Activated gamma-delta T cell (primary cell): ENCODE measurements at places on chromosomes 4 and X.

DNA sequence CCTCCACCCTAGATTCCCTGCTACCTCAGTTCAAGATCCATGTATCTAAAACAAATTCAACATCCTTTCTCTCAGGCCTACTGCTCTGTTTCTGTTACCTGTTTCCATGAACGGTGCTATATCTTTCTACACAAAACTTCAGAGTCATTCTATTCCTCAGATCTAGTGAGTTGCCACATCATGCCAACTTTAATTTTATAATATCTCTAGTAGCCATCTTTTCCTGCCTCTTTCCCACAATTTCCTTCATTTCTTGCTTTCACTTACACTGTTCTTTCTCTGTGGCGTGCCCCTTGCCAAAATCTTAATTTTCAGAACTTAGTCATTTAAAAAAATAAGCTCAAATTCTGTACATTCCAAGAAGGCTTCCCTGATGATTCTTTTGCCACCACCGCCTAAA lies 15.2 kb downstream of the GUCY1A1 start:
- no peak for DNase-seq

DNA sequence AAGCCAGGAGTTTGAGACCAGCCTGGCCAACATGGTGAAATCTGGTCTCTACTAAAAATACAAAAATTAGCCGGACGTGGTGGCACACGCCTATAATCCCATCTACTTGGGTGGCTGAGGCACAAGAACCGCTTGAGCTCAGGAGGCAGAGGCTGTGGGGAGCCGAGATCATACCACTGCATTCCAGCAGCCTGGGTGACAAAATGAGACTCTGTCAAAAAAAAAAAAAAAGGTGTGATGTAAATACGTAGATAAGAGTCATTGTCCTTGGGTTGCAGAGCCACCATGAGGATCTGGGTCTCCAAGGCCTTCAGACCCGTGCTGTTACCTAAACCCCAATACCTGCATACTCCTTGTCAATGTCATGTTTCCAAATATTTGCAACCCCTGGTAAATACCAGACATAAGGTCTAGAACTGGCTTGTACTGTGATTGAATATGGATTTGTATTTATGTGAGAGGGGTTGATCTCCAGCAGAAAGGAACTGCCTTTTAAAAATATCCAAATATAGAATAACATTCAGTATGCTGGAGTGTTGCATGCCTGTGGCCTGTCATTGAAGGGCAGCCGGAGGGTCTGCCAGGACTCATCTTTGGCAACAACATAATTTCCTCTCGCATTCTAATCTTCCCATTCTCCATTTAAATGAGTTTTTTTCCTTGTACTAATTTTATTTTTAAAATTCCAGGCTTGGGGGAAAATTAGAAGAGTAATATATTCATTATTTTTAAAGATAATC lies 40.4 kb downstream of the ATXN3L start:
- DNase-seq = no peak

GRCh38 chr4:118139241-118139640 lies 105.0 kb downstream of the NDST3 start:
- no peak for DNase-seq

DNA sequence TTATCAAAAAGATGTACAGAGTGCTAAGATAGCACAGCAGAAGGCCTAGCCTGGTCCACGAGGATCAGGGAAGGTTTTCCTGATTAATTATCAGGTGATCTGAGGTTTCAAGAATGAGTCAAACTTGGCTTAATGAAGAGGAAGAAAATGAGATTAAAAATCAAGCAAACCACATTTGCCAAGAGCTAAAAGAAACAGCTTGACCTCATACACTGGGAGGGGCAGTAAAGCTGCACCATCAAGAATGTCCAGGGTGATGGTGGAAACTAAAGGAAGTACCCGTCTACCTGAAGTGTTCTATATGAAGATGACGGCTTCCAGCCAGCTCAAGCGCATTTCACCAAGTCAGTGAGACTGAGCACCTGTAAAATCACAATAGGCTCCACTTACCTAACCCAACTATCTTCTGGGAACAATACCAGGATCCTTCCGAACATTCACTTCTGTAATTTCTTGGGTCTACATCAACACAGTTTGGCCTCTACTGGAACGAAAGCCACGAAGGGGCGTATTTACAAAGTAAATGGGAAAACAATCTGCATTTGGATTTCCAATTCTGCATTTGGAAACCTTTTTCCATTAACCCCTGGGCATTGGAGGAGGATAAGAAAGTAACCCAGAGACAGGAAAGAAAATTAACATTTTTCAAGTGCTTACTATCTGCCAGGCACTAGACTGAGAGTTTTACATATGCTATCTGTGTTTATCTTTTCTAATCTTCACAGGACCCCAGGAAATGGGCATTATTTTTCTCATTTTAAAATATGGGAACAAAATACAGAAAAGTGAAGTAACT lies 114.0 kb upstream of the DCLK2 start:
- DNase-seq = no peak

DNA sequence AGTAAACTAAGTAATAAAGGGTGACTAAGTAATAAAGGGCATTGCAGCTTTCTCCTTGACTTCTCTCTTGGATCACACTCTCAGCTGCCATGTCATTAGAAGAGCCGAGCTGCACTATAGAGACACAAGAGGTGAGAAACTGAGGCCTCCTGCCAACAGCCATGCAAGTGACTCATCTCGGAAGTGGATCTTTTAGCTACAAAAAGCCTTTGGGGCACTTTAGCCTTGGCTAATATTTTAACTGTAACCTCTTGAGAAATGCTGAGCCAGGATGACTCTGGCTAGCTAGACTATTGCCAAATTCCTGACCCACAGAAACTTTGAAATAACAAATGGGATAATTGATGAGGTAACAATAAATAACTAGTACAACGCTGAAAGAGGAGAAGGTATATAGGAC lies 1.5 kb upstream of the NEIL3 start:
- no peak for DNase-seq

DNA sequence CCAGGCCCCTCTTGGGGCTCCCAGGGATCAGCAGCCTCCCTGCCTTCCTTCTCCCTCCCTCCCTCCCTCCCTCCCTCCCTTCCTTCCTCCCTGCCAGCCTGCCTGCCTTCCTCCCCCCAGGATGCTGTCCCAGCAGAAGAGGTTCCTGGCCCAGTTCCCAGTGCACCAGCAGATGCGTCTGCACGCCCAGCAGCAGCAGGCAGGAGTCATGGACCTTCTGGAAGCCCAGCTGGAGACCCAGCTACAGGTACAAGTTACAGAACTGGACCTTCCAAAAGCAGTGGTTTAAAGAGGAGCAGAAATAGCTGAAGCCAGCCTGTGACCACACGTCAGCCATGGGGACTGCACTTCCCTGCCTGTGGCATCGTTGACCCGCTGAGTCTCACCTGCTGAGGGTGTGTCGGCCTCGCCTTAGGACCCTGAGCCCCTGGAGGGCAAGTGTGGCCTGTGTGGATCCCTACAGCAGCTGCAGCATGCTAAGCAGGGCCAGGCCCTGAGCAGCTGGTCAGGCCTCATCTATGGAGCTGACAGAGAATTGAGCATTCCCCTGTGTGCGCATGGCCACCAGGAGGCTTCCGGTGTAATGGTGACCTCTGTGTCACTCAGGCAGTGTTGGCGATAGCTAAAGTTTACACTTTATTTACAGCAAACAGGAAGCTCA lies 84.7 kb downstream of the CRMP1 start:
- no peak for DNase-seq

DNA sequence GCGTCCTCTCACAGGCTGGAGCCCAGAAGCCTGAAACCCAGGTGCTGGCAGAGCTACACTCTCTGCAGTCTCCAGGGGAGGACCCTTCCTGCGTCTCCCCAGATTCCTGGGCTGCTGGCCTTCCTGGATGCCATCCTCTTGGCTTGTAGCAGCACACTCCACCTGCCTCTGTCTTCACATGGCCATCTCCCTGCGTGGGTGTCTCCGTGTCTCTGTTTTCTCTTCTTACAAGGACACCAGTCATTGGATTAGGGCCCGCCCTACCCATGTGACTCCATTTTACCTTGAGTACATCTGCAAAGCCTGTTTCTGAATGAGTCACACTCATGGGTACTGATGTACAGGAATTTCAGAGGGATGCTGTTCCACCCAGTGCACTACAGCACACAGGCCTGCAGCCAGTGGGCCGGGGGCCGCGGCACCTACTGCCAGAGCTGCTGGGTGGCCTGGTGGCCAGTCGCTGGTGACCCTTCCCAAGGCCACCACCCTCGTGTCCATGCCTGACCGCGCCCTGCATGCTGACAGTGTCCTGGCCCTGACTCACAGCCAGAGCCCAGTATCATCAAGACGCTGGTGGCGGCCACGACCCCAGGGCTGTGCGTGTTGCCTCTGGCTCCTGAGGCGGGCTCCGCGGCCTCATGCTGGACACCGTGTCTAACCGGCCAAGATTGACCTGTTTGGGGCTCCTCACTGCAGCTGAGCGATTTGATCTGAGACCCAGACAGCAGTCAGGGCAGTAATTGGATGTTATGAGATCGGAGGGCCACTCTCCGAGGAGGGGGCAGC lies 63.6 kb upstream of the NKX1-1 start:
- no peak for DNase-seq

DNA sequence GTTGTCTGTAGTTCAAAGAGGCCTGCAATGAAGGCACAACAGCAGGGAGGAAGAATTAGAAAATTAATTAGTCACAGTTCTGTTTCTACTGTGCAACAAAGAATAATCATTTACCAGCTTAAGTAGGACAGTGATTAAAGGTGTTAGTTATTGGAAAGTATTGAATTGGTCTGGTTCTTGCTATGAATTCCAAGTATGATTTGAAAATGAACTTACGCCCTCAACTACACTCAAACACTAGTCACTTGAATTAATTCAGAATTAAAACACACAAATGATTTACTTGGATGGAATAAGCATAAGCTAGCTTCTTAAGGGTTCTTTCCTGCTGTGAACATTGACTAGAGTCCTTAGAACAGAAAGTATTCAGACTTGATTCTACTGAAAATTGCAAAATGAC lies 69.9 kb upstream of the EXOC1L start:
- no peak for DNase-seq

GRCh38 chr4:114921790-114922591 lies 191.4 kb downstream of the NDST4 start:
- no peak for DNase-seq

DNA sequence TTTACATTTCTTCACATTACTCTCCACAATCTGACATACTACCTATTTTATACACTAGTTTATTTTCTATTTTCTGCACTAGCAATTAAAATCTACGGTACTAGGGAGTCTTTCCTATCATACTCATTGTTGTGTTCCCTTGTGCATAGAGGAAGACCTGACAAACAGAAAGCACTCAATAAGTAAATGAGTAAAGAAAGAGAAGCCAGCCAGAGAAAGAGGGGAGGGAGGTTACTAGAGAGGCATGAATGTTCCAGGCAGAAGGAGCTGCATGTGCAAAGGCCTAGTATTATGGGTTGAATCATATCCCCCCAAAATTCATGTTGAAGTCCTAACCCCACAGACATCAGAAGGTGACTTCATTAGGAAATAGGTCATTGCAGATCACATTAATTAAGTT lies 114.0 kb downstream of the ZAR1 start:
- DNase-seq = no peak

GRCh38 chr4:129972257-129972656 lies 876.3 kb downstream of the C4orf33 start:
- DNase-seq = no peak

DNA sequence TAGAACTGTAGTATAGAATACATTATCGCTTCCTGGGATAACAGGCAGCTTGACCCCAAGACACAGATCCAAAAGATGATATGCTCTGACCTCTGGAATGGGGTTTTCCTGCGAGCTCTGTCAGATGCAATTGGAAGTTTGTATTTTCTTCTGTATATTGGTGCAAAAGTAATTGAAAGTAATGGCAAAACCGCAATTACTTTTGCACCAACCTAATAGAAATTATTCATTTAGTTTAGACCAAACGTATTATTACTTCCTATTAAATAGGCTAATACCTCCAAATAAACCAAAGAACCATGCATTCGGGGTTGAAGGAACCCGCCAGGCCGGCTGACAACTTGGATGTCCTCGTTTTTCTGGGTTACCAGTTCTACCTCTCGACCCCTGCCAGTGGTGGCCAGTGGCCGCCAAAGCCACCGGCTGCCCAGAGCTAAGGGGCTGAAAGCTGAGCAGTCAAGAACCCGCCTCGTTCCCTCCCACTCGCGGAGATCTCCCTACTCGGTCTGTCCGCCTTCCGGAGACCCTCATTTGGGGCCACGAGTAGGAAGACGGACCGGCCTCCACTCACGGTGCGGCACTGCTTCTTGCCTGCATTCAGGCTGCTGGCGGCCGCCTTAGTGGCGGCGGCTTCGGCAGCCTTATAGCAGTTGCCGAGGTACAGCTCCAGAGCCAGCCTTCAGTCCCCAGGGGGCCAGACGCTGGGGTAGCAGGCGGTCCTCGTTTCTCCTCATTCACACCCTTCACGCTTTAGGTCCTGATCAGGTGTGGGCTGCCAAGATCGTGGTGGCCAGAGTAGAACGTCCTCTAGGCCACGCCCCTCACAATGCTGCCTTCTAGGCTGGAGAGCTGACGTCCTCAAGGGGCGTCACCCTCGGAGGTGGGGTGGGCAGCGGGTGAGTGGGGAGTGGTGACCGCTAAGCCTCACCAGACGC lies 121.9 kb downstream of the RBMX2 start:
- no peak for DNase-seq

GRCh38 chr4:124092541-124092984 lies 620.0 kb downstream of the ANKRD50 start:
- DNase-seq = no peak

- DNase-seq = no peak
These were observed 11.1 kb downstream of the ITIH6 start for GRCh38 chrX:54786967-54787366.

GRCh38 chr4:73197220-73197619 lies 61.4 kb downstream of the ANKRD17 start:
- DNase-seq = no peak

- DNase-seq = no peak
These were observed 123.3 kb downstream of the KDM6A start for GRCh38 chrX:44996277-44996676.

DNA sequence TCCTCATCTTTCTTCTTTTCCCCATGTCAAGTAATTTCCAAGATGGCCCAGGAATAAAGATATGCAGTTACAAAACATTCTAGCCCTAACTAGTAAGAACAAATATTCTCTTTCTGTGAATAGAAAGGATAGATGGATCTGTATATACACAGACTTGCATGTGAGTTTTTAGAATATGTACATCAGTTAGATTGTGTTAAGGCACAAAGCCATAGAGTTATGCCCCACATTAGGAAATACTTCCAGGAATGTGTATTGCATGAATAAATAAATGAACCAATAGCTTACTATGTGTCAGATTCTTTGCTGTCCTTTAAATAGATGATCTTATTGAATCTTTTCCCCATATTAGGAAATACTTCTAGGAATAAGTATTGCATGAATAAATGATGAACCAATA lies 46.0 kb upstream of the TMPRSS11E start:
- DNase-seq = no peak

DNA sequence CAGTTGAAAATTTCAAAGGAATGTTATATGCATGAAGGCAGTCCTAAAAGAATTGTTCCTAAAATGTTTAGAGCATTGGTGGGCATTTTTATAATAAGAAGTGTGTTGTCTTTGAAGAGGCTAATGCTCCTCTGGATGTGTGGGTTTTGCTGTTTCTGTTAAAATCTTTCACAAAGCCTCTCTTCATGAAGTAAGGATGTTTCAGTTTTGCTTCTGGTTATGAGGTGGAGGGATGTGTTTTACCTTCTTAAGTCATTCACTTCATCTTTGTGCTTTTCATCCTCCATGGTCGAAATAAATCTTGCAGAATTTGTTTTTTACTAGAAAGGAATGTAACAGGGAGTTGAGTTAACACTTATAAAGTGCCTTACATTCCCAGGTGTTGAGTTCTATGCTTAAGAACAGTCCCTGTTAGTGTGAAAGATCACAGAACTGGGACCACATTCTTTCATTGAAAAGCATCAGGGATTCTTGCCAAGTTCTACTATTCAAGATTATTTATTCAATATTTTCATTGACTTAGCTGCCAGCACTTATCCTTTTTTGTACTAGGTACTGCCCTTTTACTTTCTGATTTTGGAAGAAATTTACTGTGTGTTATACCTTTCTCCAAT lies 21.1 kb downstream of the FHIP1A start:
- DNase-seq = no peak
